Nephron progenitor cell (in vitro differentiated cells): ENCODE measurements at places on chromosomes 6 and 20.

DNA sequence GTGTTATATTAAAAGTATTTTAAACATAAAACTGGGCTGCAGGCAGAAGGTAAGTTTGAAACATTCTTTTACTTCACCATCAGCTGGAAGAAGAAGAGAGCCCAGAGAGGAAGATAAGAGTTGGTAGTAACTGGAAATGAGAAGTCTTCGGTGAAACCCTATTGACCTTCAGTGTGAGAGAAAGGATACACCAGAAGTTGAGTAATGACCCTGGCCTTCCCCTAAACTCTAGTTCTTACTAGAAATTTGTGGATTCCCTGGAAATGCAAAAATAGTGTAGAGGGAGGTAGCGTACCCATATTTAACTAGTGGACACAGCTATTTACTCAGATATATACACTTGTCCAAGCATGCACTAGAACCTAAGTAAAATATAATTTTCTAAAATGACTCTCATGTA, 8.0 kb upstream of the EPM2A start:
- H3K27ac ChIP-seq: no peak overlapping the region
- DNase-seq: no peak
- H3K36me3 ChIP-seq: peaks cover 18% of the 10 kb centered on the region
- no peak overlapping the region for H3K4me3 ChIP-seq
- no peaks in the 10 kb centered on the region for H3K4me1 ChIP-seq
- H3K27me3 ChIP-seq: peaks cover 4% of the 10 kb centered on the region

- DNase-seq: no peak
- H3K27ac ChIP-seq: peak overlapping the region; percentile 68
- no peak overlapping the region for H3K4me3 ChIP-seq
- H3K4me1 ChIP-seq: peaks cover 71% of the 10 kb centered on the region
- H3K27me3 ChIP-seq: no peaks in the 10 kb centered on the region
- peaks cover 18% of the 10 kb centered on the region for H3K36me3 ChIP-seq
Observed at GRCh38 chr20:32114305-32114960, 4.9 kb downstream of the TM9SF4 start.

DNA sequence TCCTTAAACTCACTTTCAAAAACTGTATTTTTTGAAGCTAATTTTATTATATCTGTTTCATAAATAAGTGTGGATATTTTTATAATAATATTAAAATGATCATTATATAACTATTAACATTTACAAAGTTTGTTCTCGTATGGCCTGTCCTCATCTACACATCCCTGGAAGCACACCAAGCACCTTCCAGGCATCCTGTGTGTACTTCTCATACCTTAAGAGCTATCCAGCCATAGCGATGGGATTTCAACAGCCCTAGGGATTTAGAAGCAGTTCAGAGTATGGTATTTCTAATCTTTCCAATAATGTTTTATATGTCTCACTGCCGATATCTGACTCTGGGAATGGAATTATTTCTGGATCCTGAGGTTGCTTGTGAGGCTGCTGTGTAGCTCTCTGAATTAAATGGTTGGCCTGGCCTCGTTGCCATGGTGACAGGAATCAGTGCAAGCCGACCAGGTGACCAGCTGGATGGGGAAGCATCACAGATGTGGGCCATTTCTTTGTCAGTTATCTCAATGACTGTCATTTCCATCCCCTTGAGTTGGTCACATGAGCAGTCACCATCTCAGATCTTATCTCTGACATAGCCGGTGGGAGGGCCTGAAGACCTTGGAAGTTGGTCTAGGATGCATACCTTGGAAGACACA, 265.2 kb upstream of the RIN2 start:
- no peaks in the 10 kb centered on the region for H3K36me3 ChIP-seq
- peak; percentile 13 for DNase-seq
- H3K27ac ChIP-seq: no peak overlapping the region
- no peaks in the 10 kb centered on the region for H3K4me1 ChIP-seq
- no peak overlapping the region for H3K4me3 ChIP-seq

- no peaks in the 10 kb centered on the region for H3K36me3 ChIP-seq
- H3K27me3 ChIP-seq: peaks cover 78% of the 10 kb centered on the region
- no peak for DNase-seq
- no peak overlapping the region for H3K4me3 ChIP-seq
Observed at GRCh38 chr6:30394139-30394538, 49.2 kb downstream of the RPP21 start.

DNA sequence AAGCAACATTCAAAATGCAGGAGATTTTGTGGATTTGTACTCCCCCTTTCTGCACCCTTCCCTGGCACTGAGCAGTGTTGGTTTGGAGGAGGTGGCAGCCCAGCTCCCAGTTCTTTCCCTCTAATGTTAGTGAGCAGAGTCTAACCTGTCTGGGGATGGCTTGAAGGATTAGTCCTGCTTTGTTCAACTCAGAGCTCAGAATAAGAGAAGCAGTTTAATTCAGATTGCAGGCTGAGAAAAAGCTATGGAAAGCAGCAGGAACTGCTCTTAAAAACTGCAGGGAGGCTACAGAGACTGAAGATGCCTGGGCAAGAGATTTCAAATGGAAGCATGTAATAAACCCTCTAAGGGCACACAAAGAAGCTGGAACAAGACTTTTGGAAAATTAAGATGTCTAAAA, 223.4 kb upstream of the GGTLC1 start:
- peaks cover 33% of the 10 kb centered on the region for H3K4me1 ChIP-seq
- H3K36me3 ChIP-seq: peaks cover 9% of the 10 kb centered on the region
- no peak for DNase-seq
- H3K27ac ChIP-seq: no peak overlapping the region
